Vagina (tissue), 2 donors: ENCODE measurements at places on chromosomes 4 and X.

GRCh38 chr4:89301003-89301402 is 6.6 kb downstream of the GPRIN3 start:
- no peak for DNase-seq

DNA sequence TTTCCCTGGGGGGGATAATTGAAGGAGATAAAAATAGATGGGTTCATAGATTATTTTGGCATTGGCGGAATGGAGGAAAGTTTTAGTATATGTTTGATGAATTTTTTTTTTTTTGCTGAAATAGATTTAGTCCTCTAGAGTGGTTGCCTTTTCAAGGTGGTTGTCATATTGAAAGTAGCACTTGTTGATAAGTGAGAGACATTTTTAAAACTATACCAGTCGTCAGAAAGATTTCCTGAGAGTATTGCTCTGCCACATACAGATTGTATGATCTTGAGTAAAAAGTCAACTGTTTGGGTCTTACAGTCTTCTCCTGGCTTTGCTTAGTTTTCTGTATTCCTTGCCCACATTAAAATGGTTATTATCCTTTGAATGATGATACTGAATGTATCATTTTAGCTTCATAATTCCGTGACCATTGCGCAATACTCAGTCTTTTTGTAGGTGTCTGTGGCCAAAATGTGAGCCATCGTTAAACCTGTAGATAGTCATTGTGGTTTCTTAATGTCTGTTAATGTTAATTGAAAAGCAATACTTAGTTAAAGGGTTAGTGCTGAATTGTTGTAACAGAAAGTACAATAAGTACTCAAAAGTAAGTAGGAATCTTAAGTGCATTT is 7.1 kb downstream of the SMARCAD1 start:
- DNase-seq, result no peak

GRCh38 chrX:21905313-21905712 is 35.2 kb upstream of the SMS start:
- no peak for DNase-seq

GRCh38 chr4:60805500-60806313 is 394.4 kb upstream of the ADGRL3 start:
- DNase-seq, result no peak

GRCh38 chrX:20060961-20061748 is 55.6 kb downstream of the MAP7D2 start:
- no peak for DNase-seq

DNA sequence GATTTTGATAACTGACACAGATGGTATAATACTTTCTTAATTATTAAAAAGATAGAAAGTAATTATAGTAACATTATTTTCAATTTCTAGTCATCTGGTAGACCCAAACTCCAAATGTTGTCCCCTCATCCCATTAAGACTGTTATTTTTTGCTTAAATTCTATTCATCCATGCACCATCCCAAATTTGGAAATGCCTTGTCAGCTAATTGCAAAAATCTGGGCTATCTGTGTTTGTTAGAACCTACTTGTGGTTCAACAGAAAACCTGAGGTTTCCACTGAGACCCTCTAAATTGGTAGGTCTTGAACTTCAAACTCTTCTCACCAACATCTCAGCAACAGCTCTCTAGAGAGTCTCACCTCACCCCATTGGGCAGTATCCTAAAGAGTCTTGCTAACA is 172.2 kb upstream of the ADGRL3 start:
- DNase-seq, result no peak

DNA sequence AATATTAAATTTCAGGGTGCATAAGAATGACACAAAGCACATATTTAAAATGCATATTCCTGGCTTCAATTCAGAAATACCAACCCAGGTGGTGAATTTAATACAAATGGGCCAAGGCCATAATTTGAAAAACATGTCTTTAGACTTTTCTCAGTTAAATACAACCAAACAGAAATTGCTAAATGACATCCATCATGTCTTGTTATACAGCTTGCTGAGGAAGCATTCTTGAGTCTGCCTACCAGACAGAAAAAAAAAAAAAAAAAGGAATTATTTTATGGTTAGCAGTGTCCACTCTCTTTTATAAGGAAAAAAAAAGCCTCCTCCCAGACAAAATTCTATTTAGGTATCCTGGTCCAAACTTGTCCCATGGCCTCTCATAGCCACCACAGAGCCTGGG is 119.1 kb downstream of the PAPSS1 start:
- DNase-seq, result no peak

GRCh38 chr4:2366252-2367192 is 51.9 kb downstream of the ZFYVE28 start:
- DNase-seq, result no peak

DNA sequence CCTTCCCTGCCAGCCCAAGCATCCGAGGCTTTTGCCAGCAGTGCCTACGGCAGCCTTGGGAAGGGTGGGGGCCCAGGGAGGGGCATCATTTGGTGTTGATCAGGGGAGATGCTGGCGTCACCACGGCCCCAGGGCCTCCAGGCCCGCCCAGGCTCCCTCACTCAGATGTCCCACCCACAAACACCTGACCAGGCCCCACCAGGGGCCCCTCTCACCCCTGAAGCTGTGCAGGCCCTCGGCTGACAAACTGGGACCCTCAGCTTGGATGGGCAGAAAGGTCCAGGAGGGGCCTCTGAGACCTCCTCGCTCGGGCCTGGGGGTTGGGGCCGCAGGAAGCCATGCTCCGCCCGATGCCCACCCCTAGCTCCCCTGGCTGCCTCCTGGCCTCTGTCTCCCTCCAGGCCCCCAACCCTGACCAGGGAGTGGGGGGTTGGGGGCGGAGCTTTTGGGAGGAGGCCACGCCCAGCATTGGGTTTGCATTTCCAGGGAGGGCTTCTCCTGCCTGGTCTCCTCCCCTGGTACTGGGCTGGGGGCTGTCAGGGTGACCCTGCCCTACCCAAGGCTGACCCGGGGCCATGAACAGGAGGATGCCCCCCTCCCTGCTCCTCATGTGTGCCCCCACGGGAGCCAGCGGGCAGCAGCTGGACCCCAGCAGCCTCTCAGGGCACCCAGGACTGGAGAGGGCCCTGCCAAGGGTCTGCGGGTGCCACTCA is 33.4 kb upstream of the SPON2 start:
- DNase-seq, result no peak

DNA sequence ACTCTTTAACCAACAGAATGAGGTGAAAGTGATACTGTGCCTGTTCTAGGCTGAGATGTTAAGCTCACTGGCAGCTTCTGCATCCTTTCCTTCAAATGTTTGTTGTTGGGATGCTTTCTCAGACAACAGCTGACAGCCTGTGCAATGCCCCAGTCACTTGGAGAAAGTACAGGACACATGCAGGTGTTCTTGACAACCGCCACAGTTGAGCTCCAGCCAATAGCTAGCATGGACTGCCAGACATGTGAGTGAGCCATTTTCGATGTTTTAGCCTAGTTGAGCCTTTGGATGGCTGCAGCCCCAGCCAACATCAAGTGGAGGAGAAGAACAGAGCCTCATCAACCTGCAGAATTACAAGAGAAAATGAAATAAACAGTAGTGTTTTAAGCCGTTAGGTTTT is 94.1 kb upstream of the PPP3CA start:
- no peak for DNase-seq

DNA sequence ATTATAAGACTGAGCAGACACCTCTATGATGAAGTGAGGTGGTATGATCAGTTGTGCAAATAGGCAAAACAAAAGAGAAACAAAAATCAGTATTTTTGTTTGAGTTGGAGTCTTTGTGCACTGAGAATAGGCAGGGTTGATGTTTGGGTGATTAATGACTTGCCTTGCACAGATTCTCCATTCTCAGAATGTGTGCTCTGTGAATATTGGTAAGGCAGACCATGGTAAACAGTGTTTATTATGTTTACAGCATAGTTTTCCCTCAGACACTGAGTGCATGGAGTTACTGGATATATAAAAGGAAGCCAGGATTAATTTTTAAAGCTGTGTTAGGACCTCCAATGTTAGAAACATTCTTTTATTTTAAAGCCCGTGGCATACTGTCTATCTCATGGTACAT is 240.2 kb upstream of the MAGEB16 start:
- DNase-seq, result no peak

- no peak for DNase-seq
These were observed 43.5 kb upstream of the CITED1 start for GRCh38 chrX:72349190-72349589.

- DNase-seq, result no peak
These were observed 13.4 kb upstream of the TNIP3 start for GRCh38 chr4:121177246-121178137.

DNA sequence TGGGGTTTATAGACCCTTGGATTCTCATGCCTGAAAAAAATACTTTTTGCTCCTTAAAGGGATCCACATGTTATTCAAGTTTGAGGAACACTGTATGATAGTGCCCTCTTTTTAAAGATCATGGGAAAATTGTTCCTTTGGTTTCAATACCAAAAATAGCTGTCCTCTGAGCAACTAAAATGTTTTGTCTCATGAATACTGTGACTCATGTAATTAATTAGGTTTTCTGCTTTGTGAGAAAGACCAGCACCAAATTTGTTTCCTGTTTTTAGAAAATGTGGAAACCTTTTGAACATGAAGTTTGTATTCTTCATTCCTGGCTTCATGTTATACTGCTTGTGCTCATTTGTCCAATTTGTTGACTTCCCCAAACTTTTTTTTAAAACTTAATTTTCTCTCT is 127.6 kb upstream of the SH3RF1 start:
- DNase-seq, result no peak

GRCh38 chr4:123874063-123874462 is 477.5 kb downstream of the SPRY1 start:
- DNase-seq, result no peak

GRCh38 chr4:84085986-84086385 is 413.1 kb downstream of the NKX6-1 start:
- DNase-seq, result no peak

GRCh38 chr4:27887646-27888045 is 1027.0 kb downstream of the STIM2 start:
- no peak for DNase-seq

GRCh38 chrX:118286066-118286762 is 59.7 kb upstream of the WDR44 start:
- DNase-seq, result no peak

DNA sequence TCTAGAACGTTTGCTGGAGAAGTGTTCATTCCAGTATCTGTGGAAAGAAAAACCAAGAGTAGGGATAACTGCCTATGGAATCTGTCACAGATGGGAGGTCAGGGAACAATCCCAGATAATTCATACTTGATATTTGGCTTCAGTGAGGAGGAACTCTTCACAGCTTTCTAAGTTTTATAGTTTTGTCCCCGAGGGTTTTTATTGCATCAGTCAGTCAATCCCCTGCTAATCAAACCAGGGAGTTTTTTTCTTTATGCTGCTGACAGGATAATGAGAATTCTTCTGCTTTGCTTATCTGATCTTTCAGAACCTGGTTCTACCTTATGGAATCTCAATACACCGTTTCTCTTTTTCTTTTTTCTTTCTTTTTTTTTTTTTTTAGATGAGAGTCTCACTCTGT is 633 bp upstream of the TRIML2 start:
- DNase-seq, result no peak

GRCh38 chrX:24838629-24839028 is 144.9 kb downstream of the POLA1 start:
- no peak for DNase-seq

GRCh38 chr4:3413217-3413671 is 28.5 kb upstream of the HGFAC start:
- DNase-seq, result no peak

DNA sequence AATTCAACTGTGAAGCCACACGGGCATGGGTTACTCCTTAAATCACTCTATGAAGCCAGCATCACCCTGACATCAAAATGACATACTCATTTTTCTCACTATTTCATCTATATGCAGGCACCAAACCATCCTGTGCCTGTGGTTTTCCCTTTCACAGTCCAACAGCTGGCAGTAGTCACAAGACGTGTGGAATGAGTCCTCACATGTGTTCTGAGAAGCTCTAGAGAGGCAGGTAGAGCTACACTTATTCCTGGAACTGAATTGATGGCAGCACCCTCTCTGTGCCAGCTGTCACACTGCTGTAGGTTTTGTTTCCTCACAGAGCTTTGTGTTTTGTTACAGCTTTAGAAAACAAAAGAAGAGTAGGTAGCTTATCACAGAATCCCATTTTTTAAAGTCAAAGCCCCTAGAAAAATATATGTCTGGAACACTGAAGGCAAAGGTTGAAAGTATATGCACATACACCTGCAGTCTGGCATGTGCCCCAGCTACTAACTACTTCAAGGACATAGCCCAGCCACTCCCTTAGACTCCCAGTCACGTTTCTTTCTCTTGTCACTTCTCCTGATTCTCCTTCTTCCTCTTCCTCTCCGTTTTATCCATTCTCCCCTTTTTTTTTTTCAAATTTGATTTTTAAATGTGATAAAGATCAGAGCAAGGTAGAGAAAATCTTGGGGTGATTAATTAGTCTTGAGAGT is 107.1 kb downstream of the ANXA10 start:
- no peak for DNase-seq

GRCh38 chr4:79298484-79298883 is 27.4 kb downstream of the NAA11 start:
- DNase-seq, result no peak

DNA sequence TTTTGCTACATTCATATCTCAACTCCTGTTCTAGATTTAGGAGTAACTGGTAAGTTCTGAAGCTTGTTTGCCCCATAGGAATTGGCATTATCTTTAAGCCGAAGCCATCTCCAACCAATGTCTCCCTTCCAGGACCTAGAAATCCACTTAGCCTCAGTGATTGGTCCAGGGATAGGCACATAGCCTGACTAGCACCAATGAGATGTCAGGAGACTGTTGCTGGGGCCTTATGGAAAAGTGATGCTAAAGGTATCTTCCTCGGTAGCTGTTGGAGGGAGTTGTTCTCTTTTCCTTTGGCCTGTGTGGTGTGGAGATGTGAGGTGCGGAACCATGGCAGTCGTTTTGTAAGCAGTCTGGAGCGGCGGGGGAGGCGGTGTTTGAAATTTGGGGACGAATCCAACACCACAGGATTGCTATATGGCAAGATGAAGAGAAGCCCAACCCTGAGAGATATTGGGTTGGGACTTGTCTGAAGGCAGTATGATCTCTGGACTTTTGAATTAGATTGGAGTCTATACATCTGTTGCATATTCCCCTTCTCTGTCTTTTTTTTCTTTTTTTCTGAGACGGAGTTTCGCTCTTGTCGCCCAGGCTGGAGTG is 109.8 kb upstream of the ATP6AP2 start:
- no peak for DNase-seq

DNA sequence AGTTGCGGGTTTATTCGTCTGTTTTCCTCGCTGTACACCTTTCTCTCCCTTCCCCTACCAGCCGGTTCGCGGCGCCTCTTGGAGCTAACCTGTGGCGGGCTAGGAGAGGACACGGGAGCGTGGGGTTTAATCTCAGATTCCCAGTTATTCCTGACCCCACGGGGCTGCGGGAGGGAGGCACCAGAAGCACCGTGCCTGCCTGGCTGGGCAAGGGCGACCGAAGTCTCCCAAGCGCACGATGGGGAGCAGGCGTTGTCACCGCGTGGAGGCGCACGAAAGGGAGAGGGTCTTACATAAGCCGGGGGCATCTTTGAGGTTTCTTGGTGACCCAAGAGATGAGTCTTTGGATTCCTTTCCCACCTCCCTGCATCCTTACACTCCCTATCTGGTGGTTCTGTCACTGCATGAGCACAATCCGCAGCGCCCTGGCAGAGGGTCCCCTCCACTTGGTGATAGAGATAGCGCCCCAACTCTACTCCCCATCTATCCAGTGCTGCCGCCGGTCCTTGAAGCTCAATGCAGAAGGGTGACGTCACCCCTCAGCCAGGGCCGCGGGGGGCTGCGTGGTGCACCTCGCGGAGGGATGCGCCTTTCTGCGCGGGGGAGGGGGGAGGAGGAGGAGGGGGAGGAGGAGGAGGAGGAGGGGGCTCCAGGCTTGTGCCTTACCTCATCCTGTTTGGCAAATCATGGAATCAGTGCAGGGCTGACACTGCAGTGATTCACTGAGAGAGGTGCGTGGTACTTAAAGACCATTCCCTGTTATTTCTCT is 793 bp downstream of the TSPAN7 start:
- no peak for DNase-seq

GRCh38 chr4:6962211-6963041 is 52.8 kb downstream of the TBC1D14 start:
- DNase-seq, result no peak
